ENCODE measurements at places on chromosomes 2 and 18.

DNA sequence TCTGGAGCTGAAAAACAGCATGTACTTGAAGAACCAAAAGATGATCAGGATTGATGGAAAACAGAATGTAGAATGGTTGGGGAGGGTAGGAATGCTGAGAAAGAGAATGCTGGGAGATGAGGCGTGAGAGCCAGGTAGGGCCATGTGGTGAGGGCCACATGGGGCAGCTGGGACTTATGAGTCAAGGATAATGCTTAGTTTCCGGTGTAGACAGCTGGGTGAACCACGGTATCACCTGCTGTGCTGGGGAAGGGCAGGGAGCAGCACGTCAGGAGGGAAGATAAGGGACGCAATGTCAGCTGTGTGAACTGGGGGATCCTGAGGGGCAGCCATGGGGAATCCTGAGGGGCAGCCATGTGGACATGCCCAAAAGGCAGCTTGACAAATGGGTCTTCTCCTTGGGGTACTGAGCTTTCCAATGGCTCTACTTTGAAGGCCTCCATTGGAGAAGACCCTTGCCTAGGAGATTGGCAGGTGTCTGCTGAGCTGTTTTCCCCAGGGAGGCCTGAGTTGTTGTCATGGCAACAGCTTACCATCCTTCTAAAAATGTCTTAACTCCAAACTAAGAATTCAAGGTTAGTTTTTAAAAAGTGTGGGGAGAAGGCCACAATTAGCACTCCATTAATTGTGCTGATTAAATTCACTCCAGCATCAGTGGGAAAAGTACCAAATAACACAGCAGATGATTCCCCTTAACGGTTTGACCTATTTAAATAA is 51.1 kb downstream of the MTHFD2 start:
- no peak for DNase-seq

- no peak for DNase-seq
These were observed 94.0 kb upstream of the HNRNPA3 start for GRCh38 chr2:177118636-177119035.

DNA sequence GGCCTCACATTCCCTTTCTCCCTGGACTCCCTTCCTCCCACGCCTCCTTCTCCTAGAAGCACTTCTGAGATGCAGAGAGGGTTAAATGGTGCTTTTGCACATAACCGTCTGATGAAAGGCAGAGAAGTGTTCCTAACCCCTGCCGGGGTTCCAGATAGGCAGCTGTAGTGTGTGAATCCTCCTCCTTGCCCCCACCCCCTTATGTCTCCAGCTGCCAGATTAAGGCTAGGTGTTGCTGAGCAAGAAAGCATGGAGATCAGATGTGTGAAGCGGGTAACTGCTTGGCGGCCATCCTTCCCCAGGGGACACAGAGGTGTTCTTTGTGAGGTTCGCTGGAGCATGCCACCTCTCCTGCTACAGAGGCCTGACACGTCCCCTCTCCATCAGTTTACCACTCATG is 88.3 kb downstream of the NRP2 start:
- no peak for DNase-seq

- DNase-seq = no peak
These were observed 279.8 kb downstream of the CELF4 start for GRCh38 chr18:37285825-37286224.

All from iPS DF 19.7 (cell line).